Kasumi-1 (cell line): ENCODE measurements at places on chromosomes 16 and 17.

DNA sequence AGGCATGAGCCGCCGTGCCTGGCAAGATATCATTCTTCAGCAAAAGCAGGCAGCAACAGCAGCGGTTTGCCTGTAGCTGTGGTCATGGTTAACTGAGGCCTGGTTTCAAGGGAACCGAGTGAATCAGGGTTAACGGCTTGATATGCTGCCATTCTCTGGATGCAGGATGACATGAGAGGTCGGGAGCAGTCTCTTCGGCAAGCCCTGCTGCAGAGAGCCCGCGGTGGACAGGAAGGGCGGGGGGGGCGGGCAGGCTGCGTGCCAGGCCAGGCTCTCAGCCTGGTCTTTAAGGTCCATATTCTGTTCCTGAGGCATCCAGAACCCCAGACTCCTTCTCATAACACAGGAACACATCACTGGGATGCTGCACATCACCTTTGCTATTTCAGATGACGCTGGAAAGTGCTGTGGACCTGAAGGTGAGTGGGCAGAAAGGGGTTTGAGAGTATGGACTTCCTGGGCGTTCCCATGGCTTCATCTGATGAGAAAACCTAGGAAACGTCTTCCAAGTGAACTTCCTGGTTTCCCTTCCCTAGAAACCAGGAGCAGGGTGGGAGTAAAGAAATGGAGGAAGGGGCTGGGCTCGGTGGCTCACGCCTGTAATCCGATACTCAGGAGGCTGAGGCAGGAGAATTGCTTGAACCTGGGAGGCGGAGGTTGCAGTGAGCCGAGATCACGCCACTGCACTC, 165.6 kb upstream of the RPH3AL start:
- DNase-seq: no peak

DNA sequence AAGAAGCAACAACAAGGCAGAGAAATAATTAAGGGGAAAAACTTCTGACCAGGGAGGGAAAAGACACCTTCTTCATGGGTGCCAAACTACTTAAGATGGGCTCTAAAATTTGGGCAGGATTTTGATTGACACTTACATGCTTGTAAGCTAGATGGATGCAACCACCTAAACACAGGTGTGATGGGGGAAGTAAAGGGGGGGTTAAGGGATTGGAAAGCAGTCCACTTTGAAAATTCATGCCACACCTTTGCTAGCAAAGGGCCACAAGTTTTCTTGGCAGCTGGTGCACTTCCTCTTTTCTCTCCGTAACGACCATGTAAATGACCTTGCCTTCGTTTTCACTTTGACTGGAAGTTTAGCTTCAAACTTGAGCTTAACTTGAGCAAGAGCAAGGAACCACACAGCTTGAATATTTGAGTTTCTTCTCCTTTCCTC, 14.3 kb upstream of the PRKAR1A start:
- DNase-seq: peak; percentile 93

GRCh38 chr16:67801883-67802282, 4.5 kb downstream of the RANBP10 start:
- DNase-seq: no peak

GRCh38 chr16:53886482-53887378, 182.8 kb downstream of the FTO start:
- no peak for DNase-seq

DNA sequence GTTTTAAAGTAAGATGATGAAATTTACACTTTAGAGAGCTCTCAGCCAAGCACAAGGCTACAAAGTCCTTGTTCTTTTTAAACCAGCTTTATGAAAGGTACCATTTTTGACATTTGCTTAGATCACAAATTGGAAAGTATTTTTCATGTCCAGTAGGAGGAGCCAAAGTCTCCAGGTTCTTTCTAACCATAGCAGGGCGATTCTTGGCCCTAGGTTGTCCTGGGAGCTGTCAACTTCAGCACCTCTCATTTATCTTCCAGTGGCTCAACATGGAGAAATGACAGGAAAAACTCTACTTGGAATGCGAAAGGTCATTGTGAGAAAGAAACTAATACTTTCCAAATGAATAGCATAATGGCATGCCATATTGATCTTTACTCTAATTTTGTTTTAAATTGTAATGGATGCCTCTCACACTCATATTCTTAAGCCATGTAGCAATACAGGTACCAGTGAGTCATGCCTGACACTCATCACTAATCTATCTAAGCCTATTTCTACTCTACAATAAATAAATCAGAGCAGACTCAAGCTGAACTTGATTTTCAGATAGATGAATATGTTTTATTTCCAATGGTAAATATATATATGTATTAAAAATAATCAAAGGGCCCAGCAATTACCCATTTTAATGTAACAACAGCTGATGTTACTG, 919.1 kb upstream of the EEF2KMT start:
- peak; percentile 27 for DNase-seq

DNA sequence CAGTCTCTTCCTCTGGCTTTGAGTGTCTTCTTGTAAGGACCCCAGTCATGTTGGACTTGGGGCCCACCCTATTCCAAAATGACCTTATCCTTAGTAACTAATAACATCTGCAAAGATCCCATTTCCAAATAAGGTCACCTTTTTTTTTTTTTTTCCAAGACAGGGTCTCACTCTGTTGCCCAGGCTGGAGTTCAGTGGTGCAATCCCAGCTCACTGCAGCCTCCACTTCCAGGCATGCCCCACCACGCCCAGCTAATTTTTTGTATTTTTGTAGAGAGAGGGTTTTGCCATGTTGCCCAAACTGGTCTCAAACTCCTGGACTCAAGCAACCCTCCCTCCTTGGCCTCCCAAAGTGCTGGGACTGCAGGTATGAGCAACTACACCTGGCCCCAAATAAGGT, 118.8 kb upstream of the GSE1 start:
- no peak for DNase-seq

GRCh38 chr16:86366481-86366880, 143.8 kb upstream of the FOXF1 start:
- no peak for DNase-seq

GRCh38 chr16:67645397-67646121, 615 bp downstream of the CARMIL2 start:
- no peak for DNase-seq

DNA sequence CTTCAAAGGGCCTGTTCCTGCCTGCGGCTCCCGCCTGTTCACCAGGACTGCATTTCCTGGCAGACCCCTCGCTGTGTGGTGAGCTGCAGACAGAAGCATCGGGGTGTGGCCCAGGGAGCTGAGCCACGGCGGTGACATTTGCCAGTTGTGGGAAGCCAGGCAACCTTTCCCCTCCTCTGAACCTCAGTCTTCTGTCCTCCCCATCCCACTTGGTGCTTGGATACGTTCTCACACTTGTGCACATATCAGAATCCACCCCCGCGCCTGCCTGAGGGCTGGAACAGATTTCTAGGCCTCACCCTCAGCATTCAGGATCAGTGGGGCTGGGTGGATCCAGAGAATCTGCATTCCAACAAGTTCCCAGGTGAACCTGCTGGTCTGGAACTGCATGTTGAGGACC, 63.5 kb downstream of the CRISPLD2 start:
- DNase-seq: no peak

DNA sequence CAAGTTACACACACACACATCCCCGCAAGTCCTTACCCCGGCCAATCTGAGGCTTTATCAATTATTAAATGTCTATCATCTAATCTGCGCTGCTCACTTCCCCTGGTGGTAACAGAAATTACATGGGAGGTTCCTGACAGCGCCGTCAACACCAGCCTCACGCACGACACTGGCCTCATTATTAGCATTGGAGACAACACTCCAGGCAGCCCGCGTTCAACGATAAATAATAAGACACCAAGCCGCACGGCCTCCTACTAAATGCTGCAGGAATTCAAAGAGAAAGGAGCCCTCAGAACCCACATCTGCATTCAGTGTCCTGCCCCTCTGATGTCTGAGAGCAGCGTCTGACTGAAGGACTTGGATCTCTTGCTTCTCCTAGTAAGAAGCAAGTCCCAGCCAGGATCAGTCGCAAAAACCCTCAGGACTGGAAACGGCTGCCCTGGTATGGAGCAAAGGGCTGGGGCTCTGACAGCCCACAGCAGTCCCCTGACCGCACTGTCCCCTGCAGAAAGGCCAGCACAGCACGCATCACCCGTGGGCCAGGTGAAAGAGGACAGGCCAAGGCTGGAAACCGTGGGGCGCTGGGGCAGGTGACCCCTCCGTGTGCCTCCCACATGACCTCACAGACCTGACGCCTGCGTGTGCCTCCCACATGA, 7.6 kb upstream of the RPH3AL start:
- no peak for DNase-seq
